ENCODE measurements at places on chromosomes 3 and 15.

- DNase-seq, result no peak
Measured at GRCh38 chr15:59353994-59354416, 18.7 kb downstream of the MYO1E start.

GRCh38 chr15:88907111-88907510 lies 6.1 kb downstream of the MFGE8 start:
- DNase-seq, result no peak

DNA sequence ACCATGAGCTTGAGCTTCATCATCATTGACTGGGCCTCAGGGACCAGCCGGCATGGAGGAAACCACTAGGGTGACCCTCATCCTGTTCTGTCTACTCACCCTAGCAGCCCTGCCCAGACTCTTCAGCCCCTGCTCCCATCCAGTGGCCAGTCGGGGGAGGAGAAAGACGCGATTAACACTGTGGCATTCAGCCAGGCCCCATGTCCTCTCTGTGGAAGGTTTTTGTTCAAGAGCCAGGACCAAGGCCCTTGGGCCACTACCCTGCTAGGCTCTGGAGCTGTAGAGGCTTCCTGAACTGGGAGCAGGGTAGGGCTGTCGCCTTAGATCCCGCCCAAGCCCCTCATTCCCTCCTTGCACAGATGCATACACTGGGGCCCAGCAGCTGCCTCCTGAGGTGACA lies 15.0 kb downstream of the SLC38A3 start:
- no peak for DNase-seq

GRCh38 chr3:17298038-17298437 lies 413.3 kb downstream of the PLCL2 start:
- DNase-seq, result no peak

- no peak for DNase-seq
Measured at GRCh38 chr3:129121016-129121791, 400 bp downstream of the RAB43 start.

DNA sequence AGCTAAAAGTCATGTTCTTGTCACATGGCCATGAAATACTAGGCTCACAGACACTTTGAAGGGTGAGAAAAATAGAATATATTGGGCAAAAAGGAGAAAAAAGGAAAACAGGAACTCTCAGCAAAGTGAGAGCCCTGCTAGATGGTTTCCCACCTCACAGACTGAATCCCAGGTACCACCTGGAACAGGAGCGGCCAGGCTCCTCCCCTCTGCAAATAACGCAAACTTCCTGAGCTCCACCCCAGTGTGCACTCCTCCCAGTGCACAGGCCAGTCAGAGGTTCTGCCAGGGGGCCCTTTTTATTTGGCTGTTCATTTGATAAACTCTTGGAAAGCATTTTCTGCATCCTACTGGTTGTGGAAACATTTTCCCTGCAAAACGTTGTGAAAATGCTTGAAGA lies 780.4 kb downstream of the TBL1XR1 start:
- no peak for DNase-seq

DNA sequence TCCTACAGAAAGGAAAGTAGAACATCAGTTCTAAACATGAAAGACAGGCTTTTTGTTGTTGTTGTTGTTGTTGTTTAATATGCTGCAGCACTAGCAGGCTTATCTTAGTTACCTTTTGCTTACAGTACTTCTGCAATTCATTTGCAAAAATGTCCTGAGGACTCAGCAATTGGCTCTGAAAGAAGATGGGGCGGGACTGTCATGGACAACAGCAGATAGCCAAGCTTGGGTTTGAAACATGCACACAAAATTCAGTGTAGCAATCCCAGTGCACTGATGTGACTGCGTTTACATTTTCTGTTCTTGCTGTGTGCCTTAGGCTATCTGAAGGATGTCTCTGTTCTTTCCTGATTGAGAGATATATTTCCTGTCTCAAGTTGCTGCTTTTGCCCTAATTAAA lies 9.2 kb downstream of the UNC13C start:
- DNase-seq, result no peak

DNA sequence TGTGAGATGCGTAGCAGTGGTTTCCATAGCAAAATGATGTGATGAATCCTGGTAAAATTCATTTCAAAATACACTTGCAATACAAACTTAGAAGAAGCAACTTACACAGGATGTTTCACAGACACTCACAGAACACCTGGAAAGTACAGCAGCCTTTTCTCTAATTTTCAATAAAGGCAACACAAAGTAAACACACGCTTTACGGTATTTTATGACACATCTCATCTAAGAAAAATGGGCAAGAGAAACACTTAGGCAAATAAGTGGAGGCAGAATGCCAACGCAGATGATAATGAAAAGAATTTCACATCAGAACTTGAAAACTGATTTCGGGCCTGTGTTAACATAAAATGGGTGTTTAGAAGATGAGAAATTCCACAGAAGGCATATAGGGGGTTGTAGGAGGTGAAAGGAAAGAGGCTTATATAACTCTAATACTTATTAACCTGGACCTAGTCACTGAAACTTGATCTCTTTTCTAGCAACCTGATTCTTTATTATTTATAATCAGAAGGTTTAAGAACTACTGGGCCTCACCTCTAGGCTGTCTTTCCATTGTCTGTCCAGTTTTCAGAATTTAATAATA lies 25.6 kb upstream of the MAP3K13 start:
- DNase-seq, result peak; percentile 14

GRCh38 chr3:37183976-37184375 lies 9.6 kb upstream of the LRRFIP2 start:
- no peak for DNase-seq

DNA sequence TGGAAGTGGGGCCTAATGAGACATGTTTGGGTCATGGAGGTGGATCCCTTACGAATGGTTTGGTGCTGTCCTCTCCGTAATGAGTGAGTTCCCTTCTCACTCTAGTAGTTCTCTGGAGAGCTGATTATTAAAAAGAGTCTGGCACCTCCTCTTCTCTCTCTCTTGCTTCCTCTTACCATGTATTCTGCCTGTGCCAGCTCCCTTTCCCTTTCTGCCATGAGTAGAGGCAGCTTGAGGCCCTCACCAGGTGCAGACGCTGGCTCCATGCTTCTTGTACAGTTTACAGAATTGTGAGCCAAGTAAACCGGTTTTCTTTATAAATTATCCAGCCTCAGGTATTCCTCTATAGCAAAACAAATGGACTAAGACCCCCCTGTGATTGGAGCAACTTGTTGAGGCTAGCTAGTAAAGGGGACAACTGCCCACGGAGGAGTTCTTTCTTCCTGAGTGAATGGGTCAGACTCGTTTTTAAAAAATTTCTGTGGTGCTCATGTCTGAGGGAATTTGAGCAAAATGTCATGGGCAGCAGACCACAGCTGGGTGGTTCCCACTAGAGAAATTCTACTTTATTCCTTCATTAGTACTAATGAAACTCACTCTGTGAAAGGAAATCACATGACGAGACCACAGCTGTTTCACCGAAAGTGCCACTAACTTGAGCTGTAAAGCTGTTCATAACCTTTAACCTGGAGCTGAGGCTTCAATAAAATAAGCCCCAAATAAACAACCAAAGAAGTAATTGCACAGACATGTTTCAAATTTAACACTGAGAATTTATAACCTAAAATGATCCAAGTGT lies 210.0 kb downstream of the NFKBIZ start:
- DNase-seq, result no peak

- no peak for DNase-seq
Measured at GRCh38 chr3:34005886-34006285, 207.5 kb downstream of the PDCD6IP start.

DNA sequence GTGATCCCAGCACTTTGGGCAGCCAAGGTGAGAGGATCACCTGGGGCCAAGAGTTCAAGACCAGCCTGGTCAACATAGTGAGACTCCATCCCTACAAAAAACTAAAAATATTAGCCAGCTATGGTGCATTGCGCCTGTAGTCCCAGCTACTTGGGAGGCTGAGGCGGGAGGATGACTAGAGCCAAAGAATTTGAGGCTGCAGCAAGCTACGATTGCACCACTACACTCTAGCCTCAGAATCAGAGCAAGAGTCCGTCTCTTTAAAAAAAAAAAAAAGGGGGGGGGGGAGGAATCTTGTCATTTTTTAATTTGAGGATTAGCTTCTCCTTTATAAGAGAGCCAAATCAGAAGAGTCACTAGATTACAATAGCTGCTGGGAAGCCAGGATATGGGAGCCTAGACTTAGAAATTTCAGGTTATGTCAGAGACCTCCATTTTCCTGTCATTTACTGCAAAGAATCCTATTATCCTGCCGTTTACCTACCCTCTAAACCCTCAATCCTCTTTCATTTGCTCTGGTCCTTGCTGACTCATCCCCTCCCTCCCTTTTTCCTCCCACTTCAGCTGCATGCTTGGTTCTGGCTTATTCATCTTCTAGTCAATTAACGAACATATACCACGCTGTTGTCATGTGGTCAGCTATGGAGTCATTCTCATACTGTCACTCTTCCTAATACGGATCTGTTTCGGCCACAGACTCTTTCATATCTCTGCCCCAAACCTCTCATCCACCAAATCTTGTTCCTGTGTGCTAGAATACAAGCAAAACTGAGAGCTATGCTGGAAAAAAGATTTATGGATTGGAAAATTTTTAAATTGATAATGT lies 83.8 kb upstream of the PPIB start:
- no peak for DNase-seq

DNA sequence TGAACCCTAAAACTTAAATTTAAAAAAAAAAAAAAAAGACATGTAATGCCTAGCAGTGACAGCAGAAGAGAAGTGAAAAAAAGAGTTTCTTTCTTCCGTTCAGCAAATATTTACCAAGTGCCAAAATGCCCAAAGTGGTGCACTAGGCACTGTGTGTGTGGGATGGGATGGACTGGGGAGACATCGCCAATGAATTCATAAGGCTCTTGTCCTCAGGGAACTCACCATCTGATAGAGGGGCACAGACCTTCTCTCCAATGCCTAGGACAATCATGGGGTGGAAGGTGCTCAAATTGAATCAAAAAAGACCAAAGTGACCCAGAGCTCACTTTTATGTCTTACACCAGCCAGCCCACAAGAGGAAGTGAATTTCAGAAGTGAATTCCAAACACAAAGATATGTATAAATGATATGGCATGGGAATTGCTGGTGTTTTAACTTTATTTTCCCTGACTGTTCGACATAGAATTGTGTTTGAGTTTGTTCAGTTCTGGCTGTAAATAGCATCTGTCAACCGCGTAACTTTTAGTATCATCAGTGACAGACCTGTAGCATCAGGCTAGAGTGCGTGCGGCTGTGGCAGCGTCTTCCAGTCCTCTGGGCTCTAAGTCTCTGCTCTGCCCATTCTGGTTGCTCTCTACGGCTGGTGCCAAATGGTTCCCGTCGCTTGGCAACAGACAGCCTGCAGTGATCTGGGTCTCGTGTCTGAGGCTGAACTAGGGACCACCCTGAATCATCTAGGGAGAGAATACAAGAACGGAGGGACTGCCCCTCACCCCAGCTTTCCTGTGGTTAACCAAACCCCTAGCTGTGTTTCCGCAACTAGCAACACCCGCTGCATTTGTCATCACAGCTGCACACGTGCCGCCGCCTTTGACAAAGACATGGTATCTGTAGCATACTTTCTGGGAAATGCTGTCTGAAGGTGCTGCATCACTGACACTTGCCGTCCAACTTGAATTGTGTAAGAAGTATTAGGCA lies 154.0 kb upstream of the THBS1 start:
- no peak for DNase-seq

- DNase-seq, result no peak
Measured at GRCh38 chr3:179016979-179017670, 54.5 kb downstream of the ZMAT3 start.

DNA sequence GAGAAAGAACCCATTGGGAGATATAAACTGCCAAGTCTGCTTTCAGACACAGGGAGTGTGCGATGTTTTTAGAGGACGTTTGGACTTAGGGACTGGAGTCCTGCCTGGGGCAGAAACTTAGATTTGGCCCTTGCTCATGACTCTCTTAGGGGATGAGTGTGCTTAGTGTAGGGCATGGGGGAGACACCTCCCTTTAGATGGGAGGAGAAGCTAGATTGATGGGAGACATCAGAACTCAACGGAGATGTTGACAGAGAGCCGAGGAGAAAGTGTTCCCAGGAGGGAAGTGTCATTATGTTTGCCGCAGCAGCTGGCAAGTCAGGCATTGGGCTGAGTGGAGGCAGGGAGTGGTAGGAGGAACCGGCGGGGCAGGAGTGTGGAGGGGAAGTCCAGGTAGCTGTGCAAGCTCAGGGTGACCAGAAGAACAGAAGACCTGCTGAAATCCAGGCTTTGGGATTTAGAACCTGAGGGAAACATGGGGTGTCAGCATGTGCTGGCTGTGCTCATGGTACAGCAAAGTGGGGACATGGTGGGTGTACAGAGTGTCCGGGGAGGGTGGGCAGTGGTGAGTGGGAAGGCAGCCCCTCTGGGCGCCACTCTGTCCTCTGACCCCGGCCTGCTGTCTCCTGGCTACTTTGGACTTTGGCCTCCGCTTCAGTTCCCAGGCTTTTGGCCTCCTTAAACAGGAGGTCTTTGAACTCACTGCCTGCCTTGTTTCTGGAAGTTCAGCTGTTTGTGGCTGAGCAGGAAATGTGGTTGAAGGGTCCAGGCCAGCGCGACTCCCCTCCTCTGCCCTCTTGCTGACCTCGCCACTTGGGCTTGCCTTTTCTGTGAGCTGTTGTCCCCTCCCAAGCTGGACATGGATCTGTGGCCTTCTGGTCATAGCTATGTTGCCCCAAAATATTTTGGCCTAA lies 324.0 kb upstream of the LRRFIP2 start:
- DNase-seq, result no peak

DNA sequence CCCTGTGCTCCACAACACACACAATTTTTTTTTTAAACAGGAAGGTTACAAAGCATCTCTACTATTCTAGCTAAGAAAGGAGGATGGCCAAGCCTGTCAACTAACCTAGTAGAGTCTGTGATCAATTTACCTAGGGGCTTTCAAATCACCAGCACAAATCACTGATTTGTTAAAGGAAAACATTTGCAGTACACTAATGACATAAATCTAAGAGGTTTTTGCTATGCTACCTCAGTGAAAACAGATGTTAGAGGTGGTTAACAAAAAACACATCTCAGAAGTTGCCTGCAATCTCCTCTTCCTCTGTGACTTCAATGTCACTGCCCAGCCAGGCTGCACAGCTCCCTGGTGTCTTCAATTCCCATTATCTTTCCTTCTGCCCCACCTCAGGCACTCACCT lies 72.0 kb downstream of the RAD18 start:
- DNase-seq, result no peak

- DNase-seq, result no peak
Measured at GRCh38 chr15:51341366-51342226, at the start of gene GLDN. Gene GLDN, plus strand, starts transcription at chr15:51341655. Its CDS starts 30 bp downstream, at chr15:51341685.

DNA sequence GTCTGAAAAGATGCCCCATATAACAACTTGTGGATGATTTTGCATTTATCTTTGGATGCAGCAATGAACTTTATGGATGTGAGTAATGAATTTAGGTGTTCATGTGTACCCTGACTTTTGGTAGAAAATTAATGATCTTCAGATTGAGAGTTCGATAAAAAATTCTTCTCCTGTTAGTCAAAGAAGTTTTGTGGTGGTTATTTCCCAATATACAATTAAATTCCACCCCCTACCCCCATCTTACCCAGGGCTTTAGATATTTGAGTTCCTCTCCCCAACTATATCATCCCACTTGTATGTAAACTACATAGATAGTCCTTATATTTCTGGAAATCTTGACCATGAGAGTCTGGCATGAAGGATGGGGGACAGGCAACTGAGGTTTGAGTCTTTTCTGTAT lies 126.1 kb upstream of the ALDH1A3 start:
- DNase-seq, result no peak
